Activated T-cell treated with anti-CD3 and anti-CD28 coated beads for 48 hours (primary cell): ENCODE measurements at places on chromosomes 5 and 9.

DNA sequence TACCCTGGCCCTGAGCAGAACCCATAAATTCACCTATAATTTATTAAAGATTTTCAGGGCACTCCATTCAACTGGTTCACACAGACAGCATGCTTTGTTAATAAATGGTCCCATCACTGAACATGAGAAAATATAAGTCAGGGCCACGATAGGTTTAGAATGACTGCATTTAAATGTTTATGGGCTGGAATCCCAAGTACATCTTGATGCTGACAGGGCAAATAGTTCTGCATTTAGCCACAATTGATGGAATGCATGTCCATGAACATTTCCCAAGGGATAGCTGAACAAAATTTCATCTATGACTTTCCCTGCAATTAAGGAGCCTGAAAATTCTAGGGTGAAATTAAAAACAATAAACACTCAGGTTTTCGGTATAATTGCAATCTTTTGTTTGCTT is 124.5 kb downstream of the CAAP1 start:
- no peak for DNase-seq

- DNase-seq: no peak
Measured at GRCh38 chr9:7137571-7137970, 379.8 kb downstream of the KDM4C start.

DNA sequence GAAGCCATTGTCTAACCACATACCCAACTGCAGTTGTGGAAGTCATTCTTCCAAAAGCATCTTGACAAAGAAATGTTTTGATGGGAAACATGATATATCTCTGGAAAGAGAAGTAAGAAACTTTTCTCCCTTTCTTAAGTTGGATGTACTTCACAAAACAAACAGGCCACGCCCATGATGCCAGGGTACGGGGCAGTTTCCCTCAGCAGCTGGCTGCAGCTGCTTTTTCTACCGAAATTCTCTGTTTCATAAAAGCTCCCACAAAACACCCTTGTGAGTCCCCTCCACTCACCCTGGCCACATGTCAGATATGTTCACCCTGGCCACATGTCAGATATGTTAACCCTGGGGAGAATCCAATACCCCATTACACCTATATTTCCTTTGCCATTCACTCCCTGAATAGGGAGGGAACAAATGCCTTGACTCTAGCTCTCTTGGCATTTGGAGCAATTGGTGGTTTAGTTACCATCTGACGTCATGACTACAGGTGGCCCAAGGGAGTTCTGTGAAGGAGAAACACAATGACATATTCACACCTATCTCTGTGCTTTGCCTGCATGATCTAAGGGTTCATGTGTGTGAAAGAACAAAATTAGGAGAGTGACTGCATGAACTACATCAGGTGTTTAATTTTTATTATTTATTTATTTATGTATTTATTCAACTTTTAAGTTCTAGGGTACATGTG is 103.0 kb downstream of the AOPEP start:
- DNase-seq: no peak

GRCh38 chr9:1184146-1184545 is 134.0 kb downstream of the DMRT2 start:
- no peak for DNase-seq

- DNase-seq: no peak
Measured at GRCh38 chr9:93630806-93631411, 54.5 kb downstream of the PHF2 start.

DNA sequence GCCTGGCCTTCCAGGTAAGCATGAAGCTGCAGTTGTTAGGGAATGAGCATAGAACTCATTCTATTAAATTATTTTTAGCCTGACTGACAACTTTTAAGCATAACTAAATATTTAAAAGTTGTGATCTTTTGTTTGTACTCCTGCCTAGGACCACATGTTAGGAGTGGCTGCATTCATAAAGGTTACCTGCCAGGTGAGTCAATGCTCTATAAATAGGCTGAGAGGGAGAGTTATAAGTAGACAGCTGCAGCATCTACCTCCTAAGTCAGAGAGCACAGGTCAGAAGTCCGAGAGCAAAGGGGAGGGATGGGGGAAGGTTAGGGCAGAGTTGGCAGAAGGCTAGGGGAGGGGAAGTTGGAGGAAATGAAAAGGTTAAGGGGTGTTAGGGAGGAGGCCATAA is 292.4 kb upstream of the TLE4 start:
- DNase-seq: no peak

GRCh38 chr5:141628175-141628788 is 8.4 kb downstream of the HDAC3 start:
- no peak for DNase-seq

- no peak for DNase-seq
Measured at GRCh38 chr5:98218838-98219237, 554.6 kb upstream of the RGMB start.

DNA sequence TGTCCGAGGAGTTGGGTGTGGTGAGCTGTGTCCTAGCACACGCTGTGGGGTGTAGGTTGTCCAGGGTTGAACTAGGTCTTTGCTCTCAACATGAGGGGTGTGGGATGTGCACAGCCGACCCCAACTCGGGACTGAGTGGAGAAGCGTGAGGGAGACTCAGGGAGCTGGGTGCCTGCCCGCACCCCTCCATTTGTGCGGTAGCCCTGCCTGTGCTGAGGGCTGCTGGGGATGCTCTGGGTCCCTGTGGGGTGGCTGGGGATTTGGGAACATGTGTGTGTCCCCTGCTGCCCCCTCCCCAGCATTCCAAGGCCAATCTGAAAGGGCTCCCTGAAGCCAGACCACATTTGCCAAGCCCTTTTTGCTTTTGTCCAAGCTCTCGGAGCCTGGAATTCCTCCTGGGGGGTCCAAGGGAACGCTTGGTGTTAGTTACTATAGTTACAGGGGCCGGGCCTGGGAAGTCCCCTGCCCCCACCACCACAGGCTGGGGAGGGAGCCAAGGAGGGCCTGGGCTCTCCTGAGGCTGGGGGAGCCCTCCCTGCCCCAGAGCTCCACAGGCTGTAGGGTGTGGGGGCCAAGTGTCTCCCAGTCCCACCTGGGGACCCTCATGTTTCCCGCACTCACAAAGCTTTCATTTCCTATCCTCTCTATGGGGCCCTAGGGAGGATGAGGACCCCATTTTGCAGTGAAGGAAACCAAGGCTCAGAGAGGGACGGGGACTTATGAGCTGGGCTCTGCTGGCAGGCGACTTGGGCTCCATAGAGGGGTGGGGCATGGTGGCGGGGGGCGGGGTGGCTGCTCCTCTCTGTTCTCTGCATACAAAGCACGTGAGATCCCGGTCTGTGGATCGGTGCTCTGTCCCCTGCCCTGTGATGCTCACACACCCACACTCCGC is 1.1 kb downstream of the CRB2 start:
- no peak for DNase-seq
